Upper lobe of right lung (tissue), 1 donor: ENCODE measurements at places on chromosomes 6 and 20.

DNA sequence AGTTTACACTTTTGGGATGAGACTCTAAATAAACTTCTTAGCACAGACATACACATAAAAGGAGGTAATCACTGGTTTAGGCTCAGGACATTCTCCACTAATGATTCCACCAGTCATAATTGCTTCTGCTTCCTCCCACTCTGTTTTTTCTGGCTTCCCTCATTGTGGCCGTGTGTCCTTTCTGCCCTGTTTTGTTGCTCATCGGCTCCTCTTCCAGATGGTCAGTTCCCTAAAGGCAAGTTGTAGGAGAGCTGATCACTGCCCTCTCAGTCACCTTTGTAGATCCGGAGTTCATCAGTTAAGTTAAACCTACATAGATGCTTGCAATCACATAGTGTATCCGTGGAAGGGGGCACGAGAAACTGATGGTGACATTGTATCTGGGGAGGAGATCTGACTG, 200.5 kb upstream of the ARG1 start:
- no peak for DNase-seq
- H3K36me3 ChIP-seq, result no peaks in the 10 kb centered on the region
- H3K27me3 ChIP-seq, result no peaks in the 10 kb centered on the region
- H3K27ac ChIP-seq, result no peak overlapping the region
- H3K4me3 ChIP-seq, result no peak overlapping the region

DNA sequence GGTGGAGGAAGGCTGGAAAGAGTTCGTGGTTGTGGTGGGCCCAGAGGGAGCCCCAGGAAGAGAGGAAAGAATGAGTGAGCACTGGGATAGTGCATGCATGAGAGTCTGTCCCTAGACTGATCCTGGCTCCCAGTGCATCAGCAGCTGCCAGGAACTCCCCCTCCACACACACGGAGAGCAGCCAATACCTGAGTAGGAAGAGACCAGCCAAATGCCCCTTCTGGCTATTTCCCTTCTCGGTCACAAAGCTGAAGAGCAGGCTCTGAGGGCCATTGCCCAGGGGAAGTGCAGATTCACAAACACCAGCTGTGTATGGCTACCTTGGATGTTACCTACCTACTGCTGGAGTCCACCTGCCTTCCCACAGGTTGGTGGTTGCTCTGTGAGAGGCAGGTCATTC, 45.1 kb downstream of the GABRR2 start:
- H3K4me1 ChIP-seq, result no peaks in the 10 kb centered on the region
- no peak overlapping the region for H3K4me3 ChIP-seq
- no peaks in the 10 kb centered on the region for H3K36me3 ChIP-seq
- DNase-seq, result no peak
- H3K27me3 ChIP-seq, result no peaks in the 10 kb centered on the region

DNA sequence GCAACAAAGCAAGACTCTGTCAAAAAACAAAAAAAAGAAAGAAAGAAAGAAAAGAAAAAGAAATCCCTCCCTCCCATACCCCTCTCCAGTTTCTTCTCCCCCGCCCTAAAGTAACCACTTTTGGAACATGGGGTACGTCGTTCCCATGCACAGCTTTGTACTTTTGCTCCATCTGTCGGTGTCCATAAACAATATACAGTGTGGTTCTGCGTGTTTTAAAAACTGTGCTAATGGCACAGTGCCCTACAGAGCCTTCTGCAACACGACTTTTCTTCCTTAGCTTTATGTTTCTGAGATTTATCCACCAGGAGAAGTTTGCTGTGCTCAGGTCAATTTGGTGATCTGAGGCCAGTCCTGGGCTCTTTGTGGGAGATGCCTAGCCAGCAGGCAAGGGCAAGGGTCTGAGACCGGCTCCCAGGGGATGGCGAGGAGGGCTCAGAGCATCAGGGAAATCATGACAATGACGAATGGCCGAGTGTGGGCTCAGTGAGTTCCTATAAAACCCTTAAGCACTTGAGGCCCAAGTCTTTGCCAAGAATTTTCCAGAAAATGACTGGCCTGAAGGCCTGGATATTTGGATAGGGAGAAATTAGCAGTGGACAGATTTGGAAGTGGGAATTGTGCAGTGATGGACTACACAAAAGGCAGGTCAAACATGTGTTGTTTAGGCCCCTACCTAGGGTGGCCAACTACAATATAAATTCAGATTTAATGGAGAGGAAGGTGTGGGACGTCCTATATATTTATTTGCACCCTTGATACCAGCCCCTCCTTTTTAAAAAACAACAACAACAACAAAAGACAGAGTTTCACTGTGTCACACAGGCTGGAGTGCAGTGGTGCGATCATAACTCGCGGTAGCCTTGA, 1.9 kb upstream of the BCAS4 start:
- no peak for DNase-seq
- peaks cover 22% of the 10 kb centered on the region for H3K4me1 ChIP-seq
- H3K4me3 ChIP-seq, result no peak overlapping the region
- H3K27me3 ChIP-seq, result no peaks in the 10 kb centered on the region

- H3K4me3 ChIP-seq, result no peak overlapping the region
- H3K4me1 ChIP-seq, result no peaks in the 10 kb centered on the region
- no peaks in the 10 kb centered on the region for H3K27me3 ChIP-seq
- DNase-seq, result no peak
- no peak overlapping the region for H3K27ac ChIP-seq
Measured at GRCh38 chr6:89583559-89583958, 55.0 kb downstream of the LYRM2 start.

DNA sequence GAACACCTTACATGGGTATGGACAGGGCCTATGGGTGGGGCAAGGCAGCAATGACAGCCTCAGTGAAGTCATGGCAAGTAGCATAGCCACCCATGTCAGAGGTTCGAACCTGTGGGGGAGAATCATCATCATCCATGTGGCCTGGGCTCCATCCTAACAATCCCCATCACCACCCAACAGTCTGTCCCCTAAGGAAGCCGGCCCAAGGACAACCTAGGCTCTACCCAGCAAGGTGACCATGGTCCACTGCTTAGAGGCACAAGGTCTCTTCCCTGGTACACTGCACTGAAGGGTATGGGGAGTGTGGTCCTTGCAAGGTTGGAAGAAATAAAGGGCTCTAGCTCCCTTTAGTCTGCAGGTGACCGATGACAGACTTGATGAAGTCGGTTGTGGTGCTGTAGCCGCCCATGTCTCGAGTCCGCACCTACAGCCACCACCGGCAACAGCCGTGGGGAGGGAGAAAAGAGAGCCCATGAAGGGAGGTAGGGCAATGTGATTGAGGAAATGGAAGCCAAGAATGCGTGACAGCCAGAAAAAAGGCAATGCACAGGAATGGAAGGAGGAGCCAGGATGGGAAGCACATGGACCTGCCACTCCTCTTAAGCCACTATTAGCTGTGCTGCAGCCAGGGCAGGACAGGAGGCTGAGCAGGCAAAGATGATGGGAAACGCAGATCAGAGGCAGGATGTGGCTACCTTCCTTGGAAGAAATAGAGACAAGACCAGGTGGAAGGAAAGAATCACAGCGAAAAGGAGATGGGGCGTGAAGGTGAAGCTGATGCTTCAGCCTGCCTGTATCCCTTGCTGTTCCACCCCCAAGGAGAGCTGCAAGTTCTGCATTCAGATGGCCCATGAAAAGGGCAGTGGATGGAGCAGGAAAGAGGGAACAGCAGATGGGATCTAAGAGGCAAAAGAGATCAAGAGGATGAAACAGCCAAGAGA, 5.3 kb downstream of the IDH3B start:
- H3K27ac ChIP-seq, result no peak overlapping the region
- no peaks in the 10 kb centered on the region for H3K27me3 ChIP-seq
- no peak overlapping the region for H3K4me3 ChIP-seq

GRCh38 chr6:40957616-40958492, 81.2 kb downstream of the UNC5CL start:
- no peak overlapping the region for H3K27ac ChIP-seq
- no peaks in the 10 kb centered on the region for H3K36me3 ChIP-seq
- no peaks in the 10 kb centered on the region for H3K27me3 ChIP-seq
- H3K4me1 ChIP-seq, result no peaks in the 10 kb centered on the region

DNA sequence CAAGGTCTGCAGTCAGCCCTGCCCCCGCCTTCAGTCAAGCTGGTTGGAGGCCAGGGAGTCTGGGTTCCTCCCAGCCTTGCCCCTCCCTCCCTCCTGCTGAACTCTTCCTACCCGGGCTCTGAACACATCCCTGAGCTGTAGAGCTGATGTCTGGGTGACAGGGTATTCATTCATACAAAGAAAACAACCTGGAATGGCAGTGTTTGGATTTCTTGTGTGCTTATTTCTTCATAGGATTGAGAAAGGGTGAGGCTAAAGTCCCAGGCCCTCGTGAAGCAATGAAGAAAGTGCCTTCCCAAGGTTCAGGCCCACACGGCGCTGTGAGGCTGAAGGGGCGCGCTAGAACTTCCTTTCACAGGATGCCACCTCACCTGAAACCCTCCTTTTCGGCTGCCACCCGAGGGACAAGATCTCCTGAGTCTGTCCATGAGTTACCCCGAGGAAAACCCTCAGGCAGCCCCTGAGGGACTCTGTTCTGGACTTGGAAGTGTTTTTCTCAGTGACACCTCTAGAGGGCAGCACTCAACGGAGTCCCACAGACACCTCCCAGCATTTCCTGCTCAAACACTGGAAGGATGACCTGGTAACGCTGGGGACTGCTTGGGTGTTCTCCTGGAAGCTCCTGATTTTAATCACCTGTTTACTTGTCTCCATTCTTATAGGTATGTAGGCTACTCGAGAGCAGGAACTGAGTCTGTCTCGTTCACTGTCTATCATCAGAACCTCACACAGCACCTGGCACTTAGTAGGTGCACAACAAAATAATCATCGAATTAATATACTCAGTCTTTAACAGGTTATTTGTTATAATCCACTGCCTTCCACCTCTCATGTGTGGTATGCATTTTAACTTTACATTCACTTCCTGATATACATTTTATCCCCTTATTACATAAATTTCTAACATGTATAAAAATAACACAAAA, 11.8 kb upstream of the GSTA1 start:
- DNase-seq, result peak; percentile 58
- no peaks in the 10 kb centered on the region for H3K27me3 ChIP-seq
- no peak overlapping the region for H3K27ac ChIP-seq
- no peaks in the 10 kb centered on the region for H3K4me1 ChIP-seq

- no peak for DNase-seq
- no peaks in the 10 kb centered on the region for H3K27me3 ChIP-seq
- peaks cover 35% of the 10 kb centered on the region for H3K4me1 ChIP-seq
- no peak overlapping the region for H3K4me3 ChIP-seq
- peak overlapping the region; percentile 61 for H3K27ac ChIP-seq
Measured at GRCh38 chr20:19786311-19786710, 28.3 kb downstream of the RIN2 start.
